Caudate nucleus (tissue), 63 donors: ENCODE measurements at places on chromosomes 6 and 20.

DNA sequence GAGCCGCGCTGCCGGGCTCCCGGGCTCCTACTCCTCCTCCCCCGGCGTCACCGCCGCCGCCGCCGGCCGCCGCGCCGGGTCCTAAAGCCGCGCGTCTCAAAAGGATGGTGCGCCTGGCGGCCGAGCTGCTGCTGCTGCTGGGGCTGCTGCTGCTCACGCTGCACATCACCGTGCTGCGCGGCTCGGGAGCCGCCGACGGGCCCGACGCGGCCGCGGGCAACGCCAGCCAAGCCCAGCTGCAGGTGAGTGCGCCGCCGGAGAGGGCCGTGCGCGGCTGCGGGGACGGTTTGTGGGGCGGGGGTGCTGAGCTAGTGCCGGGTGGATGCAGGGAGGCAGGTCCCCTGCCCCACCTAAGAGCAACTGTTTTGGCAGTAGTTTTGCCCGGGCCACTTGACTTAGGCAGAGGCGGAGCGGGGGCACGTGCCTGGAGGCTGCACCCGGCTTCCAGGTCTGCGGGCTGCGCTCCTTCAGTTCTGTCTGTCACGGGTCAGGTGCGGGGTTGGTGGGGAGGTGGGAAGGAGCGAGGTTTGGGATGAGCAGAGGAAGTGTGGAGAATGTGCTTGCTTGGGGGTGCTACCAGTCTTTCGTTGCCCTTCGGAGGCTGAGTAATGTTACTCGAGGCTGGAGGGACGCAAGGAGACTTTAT is 722 bp downstream of the ISM1 start:
- peak; percentile 8 for DNase-seq

- DNase-seq, result no peak
Measured at GRCh38 chr6:6987749-6988148, 120.0 kb upstream of the RREB1 start.

DNA sequence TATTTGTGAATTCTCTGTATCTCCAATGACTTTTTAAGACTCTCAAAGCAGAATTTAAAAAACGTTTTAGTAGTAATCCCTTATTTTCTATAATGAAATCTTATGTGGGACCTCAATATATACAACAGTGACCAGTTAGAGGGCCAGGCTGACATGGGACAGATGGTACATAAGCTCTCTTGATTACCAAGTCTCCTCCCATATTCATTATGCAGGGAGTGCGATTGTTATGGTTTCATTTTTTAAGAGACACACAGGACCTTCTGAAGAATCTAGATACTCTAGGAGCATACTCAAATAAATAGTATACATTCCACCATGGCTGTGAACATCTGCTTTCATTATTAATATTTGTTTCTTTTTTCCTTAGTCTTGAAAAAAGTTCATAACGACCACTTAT is 43.5 kb downstream of the GCLC start:
- no peak for DNase-seq

GRCh38 chr20:19757487-19758132 is 448 bp upstream of the RIN2 start:
- peak; percentile 69 for DNase-seq

DNA sequence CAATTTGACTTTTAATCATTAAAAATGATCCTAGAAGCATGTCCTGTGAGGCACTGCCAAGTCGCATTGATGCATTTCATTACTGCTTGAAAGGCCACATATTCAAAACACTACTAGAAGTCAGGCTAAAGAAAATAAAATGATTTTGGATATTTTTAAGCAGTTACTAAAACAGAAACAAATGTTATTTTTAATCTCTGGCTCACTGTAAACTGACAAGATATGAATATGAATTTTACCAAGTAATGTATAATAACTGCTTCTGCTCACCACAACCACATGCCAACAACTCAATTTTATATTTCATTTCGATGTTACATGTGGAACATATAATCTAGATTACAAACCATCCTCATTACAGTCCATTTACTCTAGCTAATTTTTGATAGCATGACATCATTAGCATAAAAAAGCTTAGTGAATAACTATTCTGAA is 90.6 kb downstream of the ATXN1 start:
- DNase-seq, result no peak

DNA sequence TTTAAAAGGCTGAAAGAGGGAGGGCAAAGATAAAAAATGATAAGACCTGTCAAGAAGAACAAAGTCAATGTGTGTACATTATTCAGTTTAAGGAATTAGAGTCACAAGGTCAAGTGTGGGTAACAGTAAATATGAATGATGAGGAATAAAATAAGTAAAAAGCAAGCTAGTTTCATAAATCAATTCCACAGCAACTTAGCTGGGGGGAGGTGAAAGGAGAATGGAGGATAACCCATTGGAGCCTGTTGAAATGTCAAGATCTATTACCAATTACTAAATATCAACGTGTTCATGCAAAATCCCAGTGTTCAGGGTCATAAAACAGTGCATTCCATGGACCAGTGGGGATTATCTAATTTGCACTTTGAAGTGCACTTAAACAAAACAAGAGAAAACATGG is 242.9 kb downstream of the TBX18 start:
- no peak for DNase-seq

DNA sequence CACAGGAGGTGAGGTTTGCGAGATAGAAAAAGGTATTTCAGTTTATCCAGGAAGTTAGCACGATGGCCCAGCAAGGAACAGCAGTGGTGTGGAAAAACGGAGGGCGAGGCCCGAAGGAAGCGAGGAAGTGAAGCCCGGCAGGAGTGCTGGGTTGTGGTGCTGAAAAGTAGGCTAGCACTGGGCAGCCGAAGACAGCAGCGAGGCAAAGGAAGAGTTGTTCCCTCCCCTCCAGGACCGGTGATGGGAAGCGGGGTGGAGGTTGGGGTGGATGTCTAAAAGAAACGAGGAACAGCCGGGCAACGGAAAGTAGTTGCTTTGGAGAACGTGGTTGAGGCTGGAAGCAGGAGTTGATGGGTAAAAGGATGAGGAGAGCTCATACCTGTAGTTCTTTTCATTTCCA is 1.4 kb downstream of the METTL24 start:
- DNase-seq, result no peak

DNA sequence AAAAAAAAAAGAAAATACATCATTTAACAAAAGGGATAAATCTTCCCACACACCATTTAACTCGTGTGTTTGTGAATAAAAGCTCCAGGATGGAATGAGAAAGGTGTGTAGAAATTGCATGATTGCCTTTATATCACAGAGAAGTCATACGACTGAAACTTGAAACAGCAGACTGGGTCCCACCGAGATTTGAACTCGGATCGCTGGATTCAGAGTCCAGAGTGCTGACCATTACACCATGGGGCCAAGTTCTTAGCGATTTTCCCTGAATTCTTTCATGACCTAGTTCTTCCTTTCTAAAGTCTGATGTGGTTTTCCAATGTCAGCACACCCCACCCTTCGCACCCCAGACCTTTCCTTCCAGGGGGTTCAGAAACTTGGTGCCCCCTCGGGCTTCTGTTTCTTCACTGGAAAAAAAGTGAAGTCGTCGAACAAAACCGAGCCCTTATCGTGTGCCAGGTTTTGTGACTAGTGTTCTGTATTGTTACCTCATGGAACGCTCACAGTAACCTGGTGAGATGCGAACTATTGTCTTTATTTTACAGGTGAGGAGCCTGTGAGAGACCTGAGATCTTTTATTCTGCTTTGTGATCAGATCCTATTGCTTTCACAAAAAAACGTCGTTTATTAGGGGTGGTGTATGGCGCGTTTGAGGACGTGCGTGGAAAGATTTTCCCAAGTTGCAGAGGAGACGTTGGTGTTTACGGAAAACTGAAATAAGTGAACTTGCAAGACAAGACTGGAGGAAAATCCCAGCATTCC is 120.8 kb downstream of the OR2B2 start:
- no peak for DNase-seq

- DNase-seq, result no peak
Measured at GRCh38 chr6:47096211-47096895, 54.2 kb upstream of the ADGRF1 start.

DNA sequence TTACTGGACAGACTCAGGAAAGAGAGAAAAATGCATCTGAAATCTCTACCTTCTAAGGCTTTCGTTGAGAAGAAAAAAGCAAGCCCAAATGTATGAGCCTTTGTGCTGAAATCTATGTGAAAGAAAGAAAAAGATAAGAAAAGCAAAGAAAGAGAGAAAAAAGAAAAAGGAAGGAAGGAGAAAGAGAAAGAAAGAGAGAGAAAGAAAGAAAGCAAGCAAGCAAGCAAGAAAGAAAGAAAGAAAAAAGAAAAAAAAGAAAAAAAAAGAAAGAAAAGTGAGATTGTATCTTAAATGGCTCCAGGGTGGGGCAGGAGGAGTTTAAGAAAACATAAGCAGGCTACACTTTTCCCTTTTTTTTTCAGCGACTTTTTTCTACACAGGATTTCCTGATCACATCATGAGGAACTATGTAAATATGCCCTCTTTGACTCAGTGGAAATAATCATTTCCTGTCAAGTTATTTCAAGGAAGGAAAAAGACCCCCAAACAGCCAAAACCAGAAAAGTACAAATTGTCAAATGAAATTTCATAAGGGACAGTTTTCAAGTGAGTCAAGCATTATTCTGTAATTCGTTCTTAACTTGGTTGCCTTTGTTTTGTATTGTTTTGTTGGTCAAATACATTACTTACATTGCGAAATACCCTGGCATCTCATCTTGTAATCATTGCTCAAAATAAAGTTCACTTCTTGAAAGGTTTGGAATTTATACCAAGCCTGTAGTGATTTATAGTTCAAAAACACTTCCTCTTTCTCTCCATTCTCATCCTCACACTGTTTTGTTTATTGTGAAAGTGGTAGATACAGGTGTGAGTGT is 79.5 kb upstream of the RNF217 start:
- DNase-seq, result no peak

DNA sequence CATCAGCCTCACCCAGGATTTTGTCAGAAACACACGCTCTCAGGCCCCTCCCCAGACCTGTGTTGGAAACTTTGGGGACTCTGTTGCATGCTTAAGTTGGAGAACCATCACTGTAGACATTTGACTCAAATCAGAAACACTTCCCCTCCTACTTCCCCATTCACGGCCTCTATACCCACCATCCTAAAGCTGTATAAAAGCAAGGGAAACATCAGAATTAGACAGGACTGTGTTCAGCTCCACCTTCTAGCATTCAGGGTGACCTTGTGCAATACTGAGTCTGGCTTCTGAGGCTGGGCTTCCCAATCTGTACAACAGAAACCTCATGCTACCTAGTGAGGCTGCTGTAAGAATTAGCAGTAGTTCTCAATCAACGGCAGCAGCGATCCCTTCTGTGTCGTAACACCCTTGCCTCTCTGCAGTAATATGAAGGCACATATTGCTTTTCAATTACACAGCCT is 252.3 kb downstream of the LY86 start:
- no peak for DNase-seq

- no peak for DNase-seq
Measured at GRCh38 chr6:118804091-118804490, 89.9 kb upstream of the ASF1A start.

DNA sequence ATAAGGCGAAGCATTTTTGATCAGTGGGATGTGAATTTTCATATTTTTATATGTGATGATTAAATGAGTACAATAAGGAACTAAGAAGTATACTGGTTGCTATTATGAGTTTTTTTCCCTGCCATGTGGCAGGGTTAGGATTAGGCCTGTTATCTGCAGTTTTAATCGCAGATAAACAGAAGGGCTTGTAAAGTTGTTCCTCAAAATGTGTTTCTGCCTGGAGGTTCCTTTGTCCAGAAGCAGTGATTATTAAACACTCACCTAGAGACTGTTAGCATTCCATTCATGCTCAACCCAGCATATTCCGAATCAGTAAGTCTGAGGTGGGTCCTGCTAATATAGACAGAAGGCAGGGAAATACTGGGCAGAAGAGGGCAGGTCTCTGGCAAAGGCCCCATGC is 316.0 kb downstream of the CLIC5 start:
- no peak for DNase-seq

DNA sequence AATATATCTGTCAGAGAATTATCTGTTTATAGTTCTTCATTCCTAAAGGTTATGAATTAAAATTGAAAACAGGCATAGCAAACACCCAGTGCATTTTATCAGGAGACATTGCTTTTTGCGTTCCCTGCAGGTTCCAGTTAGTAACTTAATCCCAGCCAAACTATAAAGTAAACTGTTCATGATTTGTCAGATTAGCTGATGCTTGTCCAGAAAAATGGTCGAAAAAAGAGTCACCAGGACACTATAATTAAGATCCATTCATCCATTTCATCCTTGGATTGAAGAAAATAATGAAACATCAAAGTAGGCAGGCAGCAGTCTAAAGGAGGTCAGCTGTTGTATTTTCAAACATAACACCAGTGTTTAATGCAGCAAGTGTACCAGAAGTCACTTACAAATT is 75.9 kb downstream of the EPHA7 start:
- no peak for DNase-seq

GRCh38 chr6:26390531-26390930 is 7.6 kb downstream of the BTN2A2 start:
- DNase-seq, result no peak

- peak; percentile 8 for DNase-seq
Measured at GRCh38 chr6:109793792-109794191, 102.7 kb downstream of the FIG4 start.

- DNase-seq, result peak; percentile 97
Measured at GRCh38 chr20:50415516-50416268, 94.5 kb upstream of the PTPN1 start.

- no peak for DNase-seq
Measured at GRCh38 chr6:5422321-5422915, 161.1 kb downstream of the FARS2 start.

DNA sequence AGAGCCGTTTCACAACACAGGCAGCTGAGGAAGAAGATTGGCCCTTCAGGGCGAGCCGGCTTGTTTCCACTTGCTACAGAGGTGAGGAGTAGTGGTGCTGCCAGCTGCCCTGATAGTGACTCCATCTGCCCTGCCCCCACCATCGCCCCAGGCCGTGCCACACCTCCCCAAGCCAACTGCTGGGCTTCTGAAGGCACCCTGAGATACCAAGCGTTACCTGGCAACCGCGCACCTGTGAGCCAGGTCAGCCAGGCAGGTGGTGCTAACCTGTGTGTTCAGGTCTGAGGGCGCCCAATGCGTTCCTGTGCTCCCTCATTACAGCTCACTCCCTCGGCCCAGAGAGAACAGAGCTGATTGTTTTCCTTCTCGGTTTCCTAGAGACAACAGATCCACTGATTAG is 299.1 kb upstream of the ID4 start:
- DNase-seq, result no peak

GRCh38 chr6:31171931-31172905 is 1.7 kb upstream of the POU5F1 start:
- DNase-seq, result no peak

DNA sequence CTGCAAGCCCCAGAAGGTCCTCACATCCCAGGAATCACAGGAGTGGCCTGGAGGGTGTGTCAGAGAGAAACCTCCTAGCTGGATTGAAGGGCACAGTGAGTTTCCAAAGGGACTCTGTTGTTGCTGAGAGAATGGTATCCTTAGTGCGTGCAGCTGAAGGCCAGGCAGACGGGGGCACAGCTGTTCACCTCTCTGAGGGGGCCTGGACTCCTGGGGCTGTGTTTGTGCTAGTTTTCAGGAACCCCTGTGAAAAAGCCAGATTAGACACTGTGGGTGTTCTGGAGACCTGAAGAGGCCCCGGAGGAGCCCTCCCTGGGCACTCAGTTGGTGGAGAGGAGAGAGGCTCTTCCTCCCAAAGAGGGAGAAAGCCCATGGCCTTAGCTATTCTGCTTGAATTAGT is 223.4 kb downstream of the FARS2 start:
- no peak for DNase-seq
